NCI-H774 (cell line): ENCODE measurements at places on chromosomes 16 and 17.

GRCh38 chr17:52419229-52419641 is 260.7 kb upstream of the CA10 start:
- DNase-seq = peak; percentile 96

DNA sequence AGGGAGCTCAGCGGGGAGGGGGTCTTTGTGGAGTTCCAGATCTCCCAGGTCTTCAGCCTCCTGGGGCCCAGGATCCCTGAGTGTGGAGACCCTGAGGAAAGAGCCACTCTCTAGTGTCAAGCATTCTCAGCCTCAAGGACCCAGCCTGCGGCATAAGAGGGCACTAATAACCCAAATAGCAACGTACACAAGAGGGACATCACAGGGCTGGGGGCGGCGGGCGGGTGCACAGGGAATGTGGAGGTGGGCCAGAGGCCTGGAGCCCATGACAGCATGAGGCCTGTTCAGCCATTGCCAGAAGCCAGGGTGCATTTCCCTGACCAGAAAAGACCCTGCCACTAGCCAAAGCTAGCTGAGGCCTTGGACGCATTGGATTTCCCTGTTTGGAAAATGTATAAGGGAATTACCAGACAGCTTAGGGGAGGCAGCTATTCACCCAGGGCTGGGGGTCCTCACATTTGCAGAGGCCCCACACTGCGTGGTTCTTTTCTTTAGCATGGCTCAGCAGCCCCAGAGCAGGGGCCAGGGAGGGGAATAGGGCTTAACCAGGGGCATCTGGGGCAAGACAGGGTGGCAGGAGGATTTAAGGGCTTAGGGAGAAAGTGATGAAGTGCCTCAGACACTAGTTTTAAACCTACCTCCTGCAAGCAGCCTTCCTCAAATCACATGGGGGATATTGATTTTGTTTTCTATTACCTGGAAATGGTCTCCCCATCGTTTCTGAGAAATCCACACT is 13.5 kb upstream of the ALOX15B start:
- no peak for DNase-seq

DNA sequence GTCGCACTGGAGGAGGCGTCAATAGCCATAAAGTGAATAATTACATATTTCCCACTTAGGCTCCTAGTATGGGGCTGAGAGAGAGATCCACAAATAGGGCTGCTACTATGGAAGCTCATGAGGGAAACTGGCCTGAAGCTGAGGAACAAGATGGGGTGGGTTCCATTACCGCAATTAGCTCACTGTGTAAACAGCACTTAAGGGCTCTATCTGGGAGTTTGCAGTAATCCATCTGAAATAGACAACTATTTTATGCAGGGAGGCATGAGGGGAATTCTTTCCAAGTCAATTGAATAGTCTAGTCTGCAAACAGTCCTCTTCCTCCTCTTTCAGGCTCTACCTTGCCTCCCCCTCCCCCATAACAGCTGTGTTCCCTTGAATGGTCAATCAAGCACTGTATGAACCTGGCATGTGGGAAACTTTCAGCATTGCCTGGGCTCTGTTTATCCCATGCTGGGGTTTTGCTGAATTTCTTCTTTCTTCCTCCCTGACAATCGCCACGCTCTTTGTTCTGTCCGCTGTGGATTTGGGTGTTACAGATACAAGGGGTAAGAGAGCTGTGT is 56.1 kb upstream of the MAF start:
- no peak for DNase-seq

DNA sequence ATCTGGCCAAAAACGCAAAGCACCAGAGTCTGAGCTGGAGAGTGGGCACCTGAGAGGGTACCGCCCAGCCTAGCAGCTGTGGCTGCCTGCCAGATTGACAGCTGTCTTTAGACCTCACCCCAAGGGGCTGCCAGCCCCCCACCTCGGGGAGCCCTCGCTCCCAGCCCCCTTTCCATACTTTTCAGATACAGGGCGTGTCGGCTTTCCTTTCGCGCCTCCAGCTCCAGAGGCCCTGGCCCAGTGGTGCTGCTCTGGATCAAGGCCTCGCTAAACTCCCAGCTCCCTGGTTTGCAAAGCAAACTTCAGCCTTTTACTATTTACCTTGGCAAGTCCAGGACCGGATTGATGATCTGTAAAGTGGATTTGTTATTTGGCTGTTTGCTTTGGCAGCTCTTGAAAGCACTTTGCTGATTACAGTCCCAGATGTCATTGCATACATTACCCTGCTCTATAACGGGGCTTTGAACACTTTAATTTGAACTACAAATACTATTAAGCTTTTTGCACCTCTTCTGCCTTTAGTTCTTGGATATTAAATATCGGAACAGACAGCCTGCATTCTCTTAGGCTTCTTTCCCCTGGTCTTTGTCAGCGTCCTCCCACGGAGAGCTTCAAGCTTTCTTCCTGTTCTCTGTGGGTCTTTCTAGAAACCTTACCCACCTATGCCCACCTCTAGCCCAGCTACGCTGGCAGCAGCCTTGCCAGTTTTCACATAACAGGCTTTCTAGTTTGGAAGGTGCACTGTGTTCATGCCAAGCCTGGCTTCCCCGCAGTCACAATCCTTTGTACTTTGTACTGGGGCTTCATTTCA is 63.6 kb upstream of the TBX2 start:
- peak; percentile 96 for DNase-seq

DNA sequence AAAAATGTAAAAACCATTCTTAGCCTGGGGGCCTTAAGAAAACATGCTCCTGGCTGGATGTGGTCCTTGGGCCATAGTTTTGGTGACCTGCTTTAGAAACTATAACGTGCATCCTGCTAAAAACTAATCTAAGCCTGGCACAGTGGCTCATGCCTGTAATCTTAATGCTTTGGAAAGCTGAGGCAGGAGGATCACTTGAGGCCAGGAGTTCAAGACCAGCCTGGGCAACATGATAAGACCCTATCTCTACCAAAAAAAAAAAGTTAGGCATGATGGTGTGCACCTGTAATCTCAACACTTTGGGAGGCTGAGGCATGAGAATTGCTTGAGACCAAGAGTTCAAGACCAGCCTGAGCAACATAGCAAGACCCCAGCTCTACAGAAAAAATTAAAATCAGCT is 183.8 kb upstream of the CHMP6 start:
- no peak for DNase-seq

DNA sequence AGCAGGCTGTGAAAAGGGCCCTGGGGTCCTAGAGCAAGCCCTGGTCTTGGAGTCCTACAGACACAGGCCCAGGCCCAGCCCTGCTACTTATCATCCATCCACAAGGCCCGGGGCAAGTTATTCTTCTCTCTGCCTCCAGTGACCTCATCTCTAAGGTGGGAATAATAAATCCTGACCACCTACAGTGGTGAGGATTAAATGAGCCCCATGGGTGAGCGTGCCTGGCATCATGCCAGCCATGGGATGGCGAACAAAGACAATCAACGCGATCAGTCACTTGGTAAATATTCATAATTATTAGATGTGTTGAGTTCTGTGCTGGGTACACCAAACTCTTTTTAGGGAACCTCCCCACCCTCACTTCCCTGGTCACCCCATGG is 5.5 kb downstream of the KRT15 start:
- peak; percentile 78 for DNase-seq

- DNase-seq = no peak
Measured at GRCh38 chr17:63349478-63350000, 96.6 kb downstream of the CYB561 start.

- DNase-seq = peak; percentile 33
Measured at GRCh38 chr16:53415504-53415903, 18.8 kb upstream of the RBL2 start.

DNA sequence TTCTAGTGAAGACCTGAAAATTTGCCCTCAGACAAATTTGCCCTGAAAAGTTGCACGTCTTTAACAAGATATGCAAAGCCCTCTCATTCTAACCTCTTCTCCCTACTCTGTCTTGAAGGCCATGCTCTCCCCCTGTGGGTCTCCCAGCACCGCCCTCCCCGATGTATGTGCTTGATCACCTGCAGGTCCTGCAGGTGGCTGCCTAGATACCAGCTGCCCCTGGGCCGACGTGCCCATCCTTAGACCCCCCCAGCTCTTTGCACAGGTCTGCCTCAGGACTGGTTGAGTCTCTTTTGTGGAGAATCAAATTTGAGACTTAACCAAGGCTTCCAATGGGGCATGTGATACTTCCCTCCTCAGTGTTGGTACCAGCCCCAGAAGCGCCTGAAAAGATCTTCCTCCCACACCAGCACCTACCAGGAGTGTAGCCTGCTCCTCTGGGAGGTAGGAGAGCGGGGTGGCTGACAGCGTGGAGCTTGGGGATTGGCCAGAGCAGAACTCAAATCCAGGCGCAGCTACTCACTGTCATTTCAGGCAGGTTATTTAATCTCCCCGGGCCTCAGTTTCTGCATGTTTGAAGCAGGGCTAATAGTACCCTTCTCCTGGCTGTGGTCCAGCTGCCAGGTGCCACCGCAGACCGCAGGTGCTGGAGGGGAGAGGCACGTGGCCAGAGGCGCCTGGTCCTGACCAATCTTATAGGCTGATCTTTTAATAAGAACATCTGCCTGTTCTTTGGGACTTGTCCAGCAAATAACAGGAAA is 4.5 kb upstream of the MRPL38 start:
- DNase-seq = peak; percentile 92

- no peak for DNase-seq
Measured at GRCh38 chr16:79835194-79835593, 234.7 kb upstream of the MAF start.

GRCh38 chr16:68526143-68526781 is 12.8 kb upstream of the ZFP90 start:
- DNase-seq = no peak

GRCh38 chr16:1216296-1216619 is 8.8 kb downstream of the TPSG1 start:
- DNase-seq = peak; percentile 3
